ENCODE measurements at places on chromosomes 1 and 21. TPM values are rescaled to one million over a fixed set of nuclear protein-coding genes. Genes with fewer than 3 reads are reported as not detected.

- no peak for DNase-seq
These were observed 2.5 kb upstream of the FAAP20 start for GRCh38 chr1:2196901-2197638.

DNA sequence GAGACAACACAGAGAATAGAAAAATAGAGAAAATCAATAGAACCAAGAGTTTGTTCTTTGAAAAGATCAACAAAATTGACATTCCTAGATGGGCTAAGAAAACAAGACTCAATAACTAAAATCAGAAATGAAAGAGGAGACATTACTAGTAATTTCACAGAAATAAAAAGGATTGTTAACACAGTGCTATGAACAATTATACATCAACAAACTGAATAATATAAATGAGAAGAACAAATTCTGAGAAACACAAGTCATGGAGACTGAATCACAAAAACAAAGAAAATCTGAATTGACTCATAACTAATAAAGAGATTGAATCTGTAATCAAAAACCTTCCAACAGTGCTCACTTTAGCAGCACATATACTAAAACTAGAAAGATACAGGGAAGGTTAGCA, 51.6 kb upstream of the TTC39A start:
- DNase-seq, result no peak

Gene CASQ1
- 4.4 TPM for total RNA-seq

DNA sequence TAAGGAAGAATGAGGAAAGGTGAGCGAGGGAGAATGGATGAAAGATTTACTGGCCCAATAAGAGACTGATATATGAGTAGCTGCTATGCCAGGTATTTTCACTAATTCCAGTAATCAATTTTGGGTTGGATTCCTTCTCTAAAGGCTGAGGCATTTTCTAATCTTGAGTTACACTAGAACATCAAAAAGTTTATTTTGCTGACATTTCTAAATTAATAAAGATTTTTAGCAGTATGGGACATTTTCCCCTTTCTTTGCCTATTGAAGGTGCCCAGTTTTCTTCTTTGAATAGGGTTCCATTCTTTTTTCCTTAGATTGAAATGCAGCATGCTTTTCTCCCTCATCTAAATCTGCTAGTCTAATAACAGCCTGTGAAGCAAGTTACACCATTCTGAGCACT, 52.9 kb downstream of the ZNHIT6 start:
- DNase-seq, result no peak

Gene GUCA2B
- not detected for total RNA-seq

Gene ETNK2
- total RNA-seq, result 18.0 TPM

Gene RAD54L
- 1.6 TPM for total RNA-seq

Gene MNDA
- 20.3 TPM for total RNA-seq

DNA sequence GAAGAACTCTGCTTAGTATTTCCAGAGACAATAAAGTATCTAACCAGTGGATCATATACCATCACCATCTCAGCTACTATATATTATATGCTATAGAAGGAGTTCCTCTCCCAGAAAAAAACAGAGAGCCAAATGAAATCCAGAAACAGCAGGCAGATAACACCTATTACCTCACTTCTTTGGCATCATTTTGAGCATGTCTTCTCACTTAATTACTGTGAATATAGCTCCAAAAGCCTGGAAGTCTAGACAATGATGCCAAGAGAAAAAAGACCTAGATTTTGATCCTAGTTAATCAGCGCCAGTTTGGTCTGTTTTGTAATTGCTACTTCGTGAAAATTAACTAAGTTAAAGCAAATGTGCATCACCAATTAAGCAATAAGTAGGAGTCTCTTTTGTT, 131.3 kb downstream of the EIF4G3 start:
- DNase-seq, result no peak

Data from aorta (tissue), 5 donors.